ENCODE measurements at places on chromosomes 2 and 18.

- no peak for DNase-seq
Observed at GRCh38 chr2:27967076-27967475, 76.5 kb downstream of the BABAM2 start.

GRCh38 chr2:126383800-126384199 lies 272.2 kb upstream of the GYPC start:
- no peak for DNase-seq

GRCh38 chr2:23293063-23293462 lies 91.9 kb upstream of the KLHL29 start:
- DNase-seq = no peak

GRCh38 chr2:134258684-134259388 lies 5.0 kb downstream of the MGAT5 start:
- DNase-seq = peak; percentile 75

GRCh38 chr2:43222475-43223309 lies 3.7 kb downstream of the ZFP36L2 start:
- DNase-seq = peak; percentile 13

- DNase-seq = no peak
Observed at GRCh38 chr2:128263902-128264331, 54.8 kb downstream of the HS6ST1 start.

GRCh38 chr18:45403341-45404049 lies 211.8 kb upstream of the SLC14A2 start:
- DNase-seq = no peak

DNA sequence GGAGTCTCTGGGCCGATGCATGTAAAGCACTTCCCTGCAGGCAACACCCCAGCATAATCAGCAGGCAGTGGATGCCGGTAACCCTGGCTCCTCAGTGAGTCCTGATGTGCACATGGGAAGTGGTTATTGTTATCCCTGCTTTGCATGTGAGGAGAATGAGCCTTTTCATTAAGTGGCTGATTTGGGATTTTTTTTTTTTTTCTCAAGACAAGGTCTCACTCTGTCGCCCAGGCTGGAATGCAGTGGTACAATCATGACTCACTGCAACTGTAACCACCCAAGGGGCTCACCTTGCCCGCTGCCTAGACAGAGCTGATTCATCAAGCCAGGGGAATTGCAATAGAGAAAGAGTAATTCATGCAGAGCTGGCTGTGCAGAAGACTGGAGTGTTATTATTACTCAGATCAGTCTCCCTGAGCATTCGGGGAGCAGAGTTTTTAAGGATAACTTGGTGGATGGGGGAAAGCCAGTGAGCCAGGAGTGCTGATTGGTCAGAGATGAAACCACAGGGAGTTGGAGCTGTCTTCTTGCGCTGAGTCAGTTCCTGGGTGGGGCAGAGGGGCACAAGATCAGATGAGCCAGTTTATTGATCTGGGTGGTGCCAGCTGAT lies 95.4 kb downstream of the SOCS6 start:
- no peak for DNase-seq

GRCh38 chr2:121502246-121502645 lies 28.4 kb upstream of the RNU4ATAC start:
- no peak for DNase-seq

Measured in central memory CD4-positive, alpha-beta T cell (primary cell).